Activated CD4-positive, CD25-positive, alpha-beta regulatory T cell treated with anti-CD3 and anti-CD28 coated beads, Interleukin-2, amount 50 U/mL, for 72 hours (primary cell): ENCODE measurements at places on chromosomes 6 and 20.
A peak's percentile ranks its signal among the peaks of the same experiment; 100 is the strongest.

GRCh38 chr20:59165891-59166709 lies 2.5 kb downstream of the ZNF831 start:
- DNase-seq, result no peak

- DNase-seq, result no peak
These were observed at the start of gene MAFB for GRCh38 chr20:40689100-40689942. TSS of gene MAFB (minus strand) at chr20:40689236. CDS start at chr20:40688850, 386 bp downstream.

DNA sequence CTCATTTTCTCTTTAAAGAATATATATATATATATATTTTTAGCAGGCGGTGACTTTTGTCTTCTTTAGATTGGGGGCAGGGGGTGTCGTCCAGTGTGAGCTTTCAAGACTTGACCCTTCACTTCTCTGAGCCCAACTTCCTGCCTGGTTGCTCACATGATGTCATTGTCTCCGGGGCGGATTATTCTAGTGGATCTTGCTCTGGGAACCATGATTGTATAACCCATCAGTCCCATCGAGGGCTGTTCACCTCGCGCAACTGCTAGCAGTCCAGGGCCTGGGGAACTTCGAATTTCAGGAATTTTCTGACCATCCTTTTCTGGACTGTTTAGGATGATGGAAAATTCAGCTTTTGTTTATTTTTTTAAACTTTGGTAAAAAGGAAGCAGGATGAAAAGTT lies 1.0 kb downstream of the IGF2R start:
- DNase-seq, result no peak

DNA sequence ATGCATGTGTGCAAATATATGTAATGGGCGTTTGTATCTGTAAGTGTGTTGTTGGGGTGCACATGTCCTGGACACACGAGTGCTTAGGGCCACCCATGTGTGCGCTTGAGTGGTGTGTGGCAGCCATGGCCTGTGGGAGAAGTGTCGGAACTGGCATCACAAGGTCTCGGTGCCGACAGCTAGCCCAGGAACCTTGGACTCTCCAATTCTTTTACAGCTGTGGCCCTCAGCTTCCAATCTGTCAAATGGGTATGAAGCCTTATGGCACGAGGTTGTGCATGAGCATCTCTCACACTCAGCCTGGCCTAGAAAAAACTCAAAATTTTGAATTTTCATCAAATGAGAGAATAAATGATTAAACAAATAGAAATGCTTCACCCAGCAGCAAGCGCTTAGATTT lies 42.0 kb downstream of the SPDEF start:
- DNase-seq, result no peak

DNA sequence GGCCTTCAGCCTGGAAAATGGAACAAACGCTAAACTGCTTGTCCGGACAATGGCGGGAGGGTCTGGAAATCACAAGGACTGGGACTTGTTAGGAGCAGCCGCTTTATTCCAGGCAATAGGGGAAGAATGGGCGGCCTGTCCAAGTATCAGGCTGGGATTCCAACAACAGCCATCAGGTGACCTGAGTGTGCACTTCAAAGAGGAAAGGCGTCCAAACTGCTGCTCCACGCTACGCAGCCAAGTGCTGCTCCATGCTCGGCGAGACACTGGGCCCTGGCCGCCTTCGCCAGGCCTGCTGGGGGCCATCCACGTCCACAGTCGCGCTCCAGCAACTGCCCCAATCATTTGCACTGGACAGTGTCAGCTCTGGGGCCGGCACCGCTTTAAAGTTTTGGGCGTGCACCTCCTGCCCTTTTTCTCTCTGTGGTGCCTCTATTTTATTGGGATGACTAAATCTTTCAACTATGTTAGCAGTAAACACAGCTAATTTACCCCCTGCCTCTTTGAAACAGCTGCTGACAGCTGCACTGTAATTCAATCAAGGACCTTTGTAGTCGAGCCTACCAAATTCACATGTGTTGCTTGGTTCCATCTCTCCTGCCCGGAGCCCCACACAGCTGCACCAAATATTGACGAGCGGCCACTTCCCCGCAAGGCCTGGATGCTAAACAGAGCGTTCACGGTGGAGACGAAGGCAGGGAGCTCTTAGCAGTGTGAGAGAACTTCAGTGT lies 98.3 kb downstream of the BMP7 start:
- no peak for DNase-seq

DNA sequence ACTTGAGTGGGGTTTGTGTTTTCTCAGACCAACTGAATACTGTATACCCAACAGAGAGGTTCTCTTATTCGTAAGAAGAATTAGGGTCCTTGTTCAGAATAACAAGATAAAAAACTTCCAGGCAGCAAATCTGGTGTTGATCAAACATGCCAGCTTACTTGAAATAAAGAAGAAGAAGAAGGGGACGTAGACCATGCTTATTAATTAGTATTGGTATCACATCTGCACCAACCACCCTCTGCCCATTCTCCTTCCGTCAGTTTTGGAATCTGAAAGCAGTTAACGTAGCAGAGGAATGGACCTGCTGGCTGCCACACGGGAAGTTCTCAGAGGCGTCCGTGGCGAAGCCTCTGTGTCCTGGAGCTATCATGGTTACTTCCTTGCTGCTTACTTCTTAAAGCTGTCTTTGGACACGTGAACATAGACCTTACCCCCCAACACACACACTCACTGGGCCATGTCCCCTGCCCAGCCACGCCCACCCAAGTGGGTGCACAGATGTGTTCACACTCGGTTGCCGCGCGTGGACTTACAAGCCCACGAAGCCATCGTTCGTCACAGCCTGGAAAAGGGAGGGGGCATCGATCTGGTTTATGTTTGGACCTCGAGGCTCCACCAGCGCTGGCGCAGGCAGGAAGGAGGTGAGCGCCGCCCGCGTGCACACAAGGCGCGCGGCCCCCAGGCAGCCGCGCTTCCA lies 4.1 kb upstream of the DLL1 start:
- no peak for DNase-seq

DNA sequence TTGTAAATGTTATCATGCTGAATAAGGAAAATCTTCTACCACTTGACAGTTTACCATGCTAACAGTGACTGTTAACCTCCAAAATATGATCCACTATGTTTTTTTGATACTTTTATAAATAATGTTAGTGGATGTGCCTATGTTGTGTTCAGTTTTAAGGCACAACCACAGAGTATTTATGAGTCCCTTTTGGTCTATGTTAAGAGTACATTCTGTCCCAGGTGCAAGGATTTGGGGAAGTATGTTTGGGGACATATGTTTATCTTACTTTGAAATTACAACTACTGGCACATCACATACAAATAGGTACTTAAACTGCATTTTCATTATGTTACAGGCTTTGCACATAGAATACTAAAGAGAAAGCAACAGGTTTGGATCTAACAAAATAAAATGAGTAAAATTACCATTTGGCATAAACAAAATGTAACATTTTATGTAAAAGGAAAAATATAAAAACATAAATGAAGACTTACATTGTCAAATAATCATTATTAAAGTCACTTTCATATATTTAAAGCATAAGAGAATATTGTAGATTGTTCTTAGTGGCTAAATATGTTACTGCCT lies 71.2 kb downstream of the SESN1 start:
- DNase-seq, result no peak

GRCh38 chr6:116596815-116597214 lies 19.5 kb upstream of the RSPH4A start:
- DNase-seq, result no peak

GRCh38 chr6:72580281-72580940 lies 41.5 kb upstream of the KCNQ5 start:
- no peak for DNase-seq

- DNase-seq, result no peak
These were observed 132.4 kb downstream of the CFAP61 start for GRCh38 chr20:20184706-20185105.

GRCh38 chr6:41269716-41270115 lies 16.8 kb downstream of the TREM1 start:
- DNase-seq, result no peak

- no peak for DNase-seq
These were observed 158.8 kb downstream of the NKAIN2 start for GRCh38 chr6:123962508-123962907.

DNA sequence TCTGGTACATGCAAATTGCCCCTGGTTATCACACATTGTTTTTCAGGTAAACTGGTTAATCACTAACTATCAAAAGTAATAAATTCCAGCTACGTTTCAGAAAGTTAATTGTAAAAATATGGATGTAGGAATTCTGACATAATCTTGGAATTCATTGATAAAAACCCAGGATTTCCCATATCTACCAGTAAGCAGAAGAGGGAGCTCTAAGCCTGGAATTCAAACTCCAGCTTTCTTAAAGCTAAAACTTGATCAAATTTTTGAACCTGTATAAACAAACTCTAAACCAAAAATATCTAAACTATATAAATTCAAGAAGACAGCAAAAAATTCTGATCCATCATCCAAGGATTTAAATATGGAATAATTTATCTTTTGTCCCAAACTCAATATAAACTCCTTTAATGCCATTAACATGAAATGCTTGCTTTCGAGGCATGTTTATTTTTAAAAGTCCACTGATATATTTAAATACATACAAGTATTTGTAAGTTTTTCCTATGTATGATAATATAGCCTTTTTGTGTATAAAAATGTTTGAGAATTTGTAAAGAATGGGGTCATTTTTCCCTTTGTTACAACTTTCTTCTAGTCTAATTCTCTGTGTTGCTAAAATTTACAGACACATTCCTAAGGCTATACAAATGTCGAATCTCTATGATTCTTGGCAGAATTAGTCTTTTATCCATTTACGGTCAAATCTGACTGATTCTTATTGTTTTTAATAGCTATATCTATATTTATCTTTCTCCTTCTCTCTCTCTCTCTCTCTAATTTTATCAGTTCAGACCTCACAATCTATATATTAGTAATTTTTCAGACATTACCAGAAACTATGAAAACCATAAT lies 91.4 kb upstream of the RNF217 start:
- no peak for DNase-seq

- DNase-seq, result no peak
These were observed 758.9 kb downstream of the KIF16B start for GRCh38 chr20:15814360-15814759.

GRCh38 chr6:134853111-134854055 lies 96.5 kb downstream of the ALDH8A1 start:
- DNase-seq, result no peak

GRCh38 chr20:54350415-54350814 lies 125.0 kb upstream of the DOK5 start:
- DNase-seq, result no peak

DNA sequence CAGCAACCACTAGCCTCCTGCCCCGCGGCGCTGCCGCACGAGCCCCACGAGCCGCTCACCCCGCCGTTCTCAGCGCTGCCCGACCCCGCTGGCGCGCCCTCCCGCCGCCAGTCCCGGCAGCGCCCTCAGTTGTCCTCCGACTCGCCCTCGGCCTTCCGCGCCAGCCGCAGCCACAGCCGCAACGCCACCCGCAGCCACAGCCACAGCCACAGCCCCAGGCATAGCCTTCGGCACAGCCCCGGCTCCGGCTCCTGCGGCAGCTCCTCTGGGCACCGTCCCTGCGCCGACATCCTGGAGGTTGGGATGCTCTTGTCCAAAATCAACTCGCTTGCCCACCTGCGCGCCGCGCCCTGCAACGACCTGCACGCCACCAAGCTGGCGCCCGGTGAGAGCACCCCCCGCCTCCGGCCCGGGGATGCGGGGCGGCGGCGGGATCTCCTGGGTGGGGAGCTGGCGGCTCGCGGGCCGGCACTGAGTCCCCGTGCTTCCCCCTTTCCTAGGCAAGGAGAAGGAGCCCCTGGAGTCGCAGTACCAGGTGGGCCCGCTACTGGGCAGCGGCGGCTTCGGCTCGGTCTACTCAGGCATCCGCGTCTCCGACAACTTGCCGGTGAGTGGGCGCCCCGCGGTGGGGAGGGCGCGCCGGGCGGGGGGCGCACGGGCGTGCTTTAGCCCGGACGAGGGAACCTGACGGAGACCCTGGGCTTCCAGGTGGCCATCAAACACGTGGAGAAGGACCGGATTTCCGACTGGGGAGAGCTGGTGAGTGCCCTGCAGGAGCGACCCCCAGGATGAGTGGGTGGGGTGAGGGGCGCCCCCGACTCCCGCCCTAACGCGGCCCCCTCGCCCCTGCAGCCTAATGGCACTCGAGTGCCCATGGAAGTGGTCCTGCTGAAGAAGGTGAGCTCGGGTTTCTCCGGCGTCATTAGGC lies 585 bp downstream of the PIM1 start:
- peak; percentile 77 for DNase-seq

GRCh38 chr6:18031189-18031588 lies 43.8 kb upstream of the KIF13A start:
- DNase-seq, result no peak

GRCh38 chr20:5056801-5057599 lies 55.7 kb upstream of the SLC23A2 start:
- peak; percentile 60 for DNase-seq

DNA sequence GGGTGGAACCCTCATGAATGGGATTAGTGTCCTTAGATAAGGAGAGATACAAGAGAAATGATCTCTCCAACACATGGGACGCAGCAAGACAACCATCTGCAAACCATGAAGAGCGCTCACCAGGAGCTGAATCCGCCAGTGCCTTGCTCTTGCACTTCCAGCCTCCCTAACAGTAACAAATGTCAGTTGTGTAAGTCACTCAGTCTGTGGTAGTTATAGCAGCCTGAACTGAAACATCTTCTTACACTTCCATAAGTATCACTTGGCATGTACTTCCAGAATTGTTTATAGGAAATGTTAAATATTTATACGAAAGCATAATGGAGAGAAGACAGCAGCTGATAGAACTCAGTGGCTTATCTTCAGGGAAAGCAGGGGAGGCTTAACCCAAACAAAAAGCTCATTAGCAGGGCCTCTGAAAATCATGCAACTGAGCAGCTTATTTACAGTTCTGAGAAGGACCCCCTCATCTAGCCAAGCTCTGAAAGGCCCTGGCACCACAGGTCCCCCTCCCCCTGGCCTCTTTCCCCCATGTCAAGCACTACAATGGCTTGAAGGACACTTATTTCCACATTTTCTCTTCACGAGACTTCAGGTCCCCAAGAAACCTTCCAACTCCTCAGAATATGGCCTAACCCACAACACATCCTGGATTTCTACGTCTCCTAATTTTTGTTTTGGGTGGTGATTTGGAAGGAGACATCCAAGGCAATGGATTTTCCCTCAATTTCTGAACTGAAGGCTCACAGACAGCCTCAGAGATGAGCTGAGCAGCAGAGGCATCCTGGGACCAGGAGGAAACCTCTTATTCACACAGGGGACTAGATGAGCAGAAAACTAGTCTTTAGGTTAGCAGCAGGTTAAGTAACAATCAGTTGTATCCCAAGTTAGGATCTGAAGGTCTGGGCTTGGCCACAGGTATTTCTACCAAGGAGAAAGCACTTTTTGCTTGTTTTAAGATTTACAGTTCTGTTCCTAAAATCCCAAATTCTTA lies 49.1 kb downstream of the GCLC start:
- no peak for DNase-seq

DNA sequence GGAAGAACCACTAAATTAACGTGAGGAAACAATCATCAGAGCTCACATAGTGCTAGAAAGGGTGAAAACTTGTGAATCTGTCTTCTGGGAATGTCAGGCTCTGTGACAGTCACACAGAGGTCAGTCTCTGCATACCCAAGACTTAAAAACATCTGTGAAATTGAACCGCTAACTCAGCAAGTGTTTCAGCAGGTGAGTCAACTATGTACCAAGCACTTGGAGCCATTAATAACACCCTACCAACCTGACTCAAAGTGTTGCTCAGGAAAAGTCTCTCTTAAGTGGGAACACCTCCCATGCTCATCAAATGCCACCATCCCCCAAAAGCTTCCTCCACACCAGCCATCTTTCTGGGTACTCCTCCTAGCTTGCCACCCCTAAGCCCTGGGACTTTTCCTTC lies 92.3 kb upstream of the CARMIL1 start:
- no peak for DNase-seq

GRCh38 chr6:28782113-28782673 lies 141.6 kb downstream of the TRIM27 start:
- DNase-seq, result no peak

- DNase-seq, result no peak
These were observed 341.0 kb upstream of the OPRM1 start for GRCh38 chr6:153698001-153698400.
